Activated T-helper 1 cell treated with Interleukin-2 at 50 U/mL for 16 hours (primary cell): ENCODE measurements at places on chromosomes 1 and 21.

DNA sequence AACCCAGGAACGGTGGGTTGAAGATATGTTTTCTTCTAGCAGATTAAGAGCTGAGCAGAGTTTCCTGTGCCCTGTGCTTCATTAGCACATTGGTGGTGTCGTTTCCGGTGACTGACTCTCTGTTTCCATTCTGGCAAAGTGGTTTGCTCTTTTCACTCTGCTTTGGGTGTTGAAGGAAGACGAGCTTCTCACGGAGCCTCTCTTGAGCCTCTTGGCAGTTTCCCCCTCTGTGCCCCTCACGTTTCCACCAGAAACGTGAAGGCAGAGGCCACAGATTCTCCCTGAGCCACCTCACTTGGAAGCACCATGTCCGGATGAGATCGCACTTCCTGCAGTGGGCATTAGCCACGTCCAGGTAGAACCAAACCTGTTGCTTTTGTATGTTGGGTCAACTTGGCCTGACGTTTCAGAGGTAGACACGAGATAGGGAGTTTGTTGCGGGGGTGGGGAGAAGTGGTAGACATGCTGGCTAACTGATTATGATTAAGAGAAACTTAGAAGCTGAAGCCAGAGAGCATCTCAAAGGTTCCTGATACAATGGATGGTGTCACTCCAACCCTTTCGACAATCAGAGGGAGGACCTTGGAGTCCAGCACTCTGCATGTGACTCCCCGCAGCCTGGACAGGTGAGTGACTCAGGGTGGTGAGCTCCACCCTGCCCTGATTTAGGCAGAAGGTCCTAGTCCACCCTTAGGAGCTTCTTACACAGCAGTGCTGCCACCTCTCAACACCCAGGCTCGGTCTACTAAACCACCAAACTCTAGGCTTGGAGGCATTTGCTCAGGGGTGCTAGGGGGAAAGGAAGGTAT lies at the start of gene LAX1:
TSS of gene LAX1 (plus strand) at position 155 of the 809 bp plus-strand sequence. CDS start at position 538, 383 bp downstream.
- peak; percentile 64 for DNase-seq

DNA sequence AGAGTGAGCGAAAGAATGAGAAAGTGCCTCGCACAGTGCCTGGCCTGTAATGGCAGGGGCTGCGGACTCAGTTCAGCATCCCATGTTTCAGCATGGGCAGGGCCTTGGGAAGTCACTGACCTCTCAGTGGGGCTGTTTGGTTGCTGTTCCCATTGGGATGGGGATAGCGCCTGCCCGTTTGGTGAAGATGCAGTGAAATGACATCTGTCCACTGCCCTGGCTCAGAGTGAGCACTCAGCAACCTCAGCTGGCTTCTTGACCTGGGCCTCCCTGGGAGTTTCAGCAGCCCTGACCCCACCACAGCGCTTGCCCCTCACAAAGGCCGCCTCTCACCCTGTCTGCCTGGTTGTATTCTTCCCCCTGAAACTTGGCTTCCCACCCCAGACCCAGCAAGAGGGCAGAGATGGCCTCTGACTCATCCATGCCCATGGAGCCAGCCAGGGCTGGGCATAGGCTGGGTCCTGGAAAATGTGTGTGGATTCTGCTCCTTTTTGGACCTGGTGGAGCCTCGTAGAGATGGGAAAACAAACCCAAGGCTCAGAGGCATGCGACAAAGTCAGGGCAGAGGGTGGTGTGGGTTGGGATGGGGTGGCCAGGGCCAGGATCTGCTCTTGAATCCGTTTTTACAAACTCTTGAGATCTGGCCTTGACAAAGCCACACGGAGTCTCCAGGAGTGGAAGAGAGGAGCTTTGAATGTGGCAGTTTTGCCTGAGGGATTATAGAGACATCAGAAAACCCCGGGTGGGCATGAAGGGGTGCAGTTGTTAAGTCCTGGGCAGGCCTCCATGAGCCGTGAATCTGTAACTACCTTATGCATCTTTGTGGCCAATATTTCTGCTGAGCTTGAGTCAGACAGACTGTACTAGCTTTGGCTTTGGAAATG lies 1.2 kb downstream of the XKR8 start:
- no peak for DNase-seq

DNA sequence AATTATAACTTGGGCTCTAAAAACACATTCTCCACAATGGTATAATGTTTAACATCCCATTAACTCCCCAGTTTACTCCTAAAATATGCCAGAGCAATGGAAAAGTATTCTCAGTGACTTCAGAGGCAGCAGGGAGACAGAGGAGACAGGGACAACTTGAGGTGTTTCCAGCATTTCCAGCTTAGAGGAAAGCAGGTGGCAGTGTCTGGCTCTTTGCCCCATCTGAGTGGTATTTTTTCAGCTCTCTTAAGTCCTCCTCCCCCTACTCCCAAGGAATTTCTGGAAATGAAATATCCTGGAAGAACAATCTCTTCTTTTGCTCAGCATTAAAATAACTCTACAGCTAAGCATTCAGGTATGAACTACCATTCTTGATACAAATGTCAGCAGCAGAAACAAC lies 10.8 kb upstream of the ERMAP start:
- no peak for DNase-seq

DNA sequence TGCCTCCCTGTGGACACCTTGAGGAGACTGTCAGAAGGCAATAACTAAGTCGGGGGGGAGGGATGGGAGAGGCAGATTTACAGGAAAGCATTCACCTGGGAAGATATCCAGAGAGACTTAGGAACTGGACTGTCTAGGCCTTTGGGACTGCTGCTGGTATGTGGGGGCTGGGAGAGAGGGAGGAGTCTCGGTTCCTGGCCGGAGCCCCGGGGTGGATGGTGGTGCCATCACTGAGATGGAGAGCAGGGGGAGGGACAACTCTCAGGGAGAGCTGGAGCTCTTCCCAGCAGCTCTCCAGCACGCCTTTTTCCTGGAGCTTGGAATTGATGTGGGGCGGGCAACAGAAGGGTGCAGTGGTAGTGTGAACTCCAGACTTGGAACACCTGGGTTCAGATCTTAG lies 22.1 kb downstream of the PTPRF start:
- DNase-seq: no peak

DNA sequence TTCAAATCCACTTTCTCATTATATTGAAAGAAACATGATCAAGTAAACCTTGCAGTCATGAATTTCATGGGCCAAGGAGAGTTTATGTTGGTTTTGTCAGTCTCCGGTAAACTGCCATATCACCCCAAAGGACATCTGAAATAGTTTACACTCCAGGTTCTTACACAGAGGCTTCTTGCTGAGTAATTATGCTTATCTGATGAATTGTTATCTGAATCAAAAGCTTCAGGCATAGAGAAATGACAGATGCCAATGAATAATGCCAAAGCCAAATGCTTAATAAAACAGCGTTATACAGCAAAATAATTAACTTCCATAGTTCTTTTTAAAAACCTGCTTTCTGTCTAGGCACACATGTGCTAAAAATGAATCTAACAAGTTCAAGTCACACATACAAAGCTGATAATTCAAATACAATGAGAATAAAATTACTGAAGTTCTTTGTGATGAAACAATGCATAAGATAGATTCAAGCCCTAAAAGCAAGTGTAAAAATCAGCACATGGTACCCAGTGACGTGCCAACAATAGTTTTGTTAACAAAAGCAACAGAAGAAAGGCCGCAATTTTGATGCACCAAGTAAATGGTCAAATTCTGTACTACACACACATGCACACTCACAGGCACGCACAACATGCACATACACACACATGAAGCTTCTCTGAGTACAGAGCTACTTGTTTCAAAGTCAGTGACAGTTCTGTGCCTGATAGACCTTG lies 109.2 kb downstream of the SLC44A5 start:
- DNase-seq: no peak

- DNase-seq: no peak
Observed at GRCh38 chr1:33661811-33662454, 189.5 kb downstream of the ZSCAN20 start.

DNA sequence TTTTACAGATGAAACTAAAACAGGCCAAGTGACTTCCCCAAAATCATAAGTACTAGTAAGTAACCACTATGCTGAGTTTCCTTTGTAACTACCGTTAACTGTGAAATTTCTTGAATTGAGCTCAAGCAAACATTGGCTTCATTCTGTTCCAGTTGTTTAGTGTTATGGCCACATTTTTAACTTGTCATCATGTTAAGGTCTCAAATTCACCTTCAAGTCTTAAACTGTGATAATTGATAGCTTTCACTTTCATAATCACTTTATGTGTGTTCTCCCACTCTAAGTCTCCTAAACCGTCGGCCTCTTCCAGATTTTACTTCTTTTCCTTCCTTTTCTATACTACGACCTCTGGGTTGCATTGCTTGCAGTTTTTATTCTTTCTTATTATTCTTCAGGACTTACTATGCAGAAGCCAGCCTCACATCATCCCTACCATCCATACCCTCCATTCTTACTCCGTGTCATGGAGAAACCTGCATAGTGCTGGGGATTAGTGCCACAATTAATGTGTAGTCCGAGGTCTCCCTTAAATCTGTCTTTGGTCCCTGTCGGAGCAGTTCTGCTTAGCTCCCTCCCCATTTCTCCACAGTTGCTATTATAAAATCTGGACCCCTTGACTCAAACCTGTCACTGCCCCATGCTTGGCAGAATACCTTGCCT lies 5.8 kb downstream of the KIF1B start:
- no peak for DNase-seq
